ENCODE measurements at places on chromosomes 7 and 10.

GRCh38 chr7:129739427-129739826 is 127.9 kb downstream of the NRF1 start:
- no peak for DNase-seq

- no peak for DNase-seq
Measured at GRCh38 chr7:96135241-96135640, 186.7 kb downstream of the SLC25A13 start.

GRCh38 chr7:141361479-141361878 is 189.7 kb upstream of the AGK start:
- no peak for DNase-seq

- no peak for DNase-seq
Measured at GRCh38 chr7:8014399-8014798, 45.8 kb downstream of the GLCCI1 start.

GRCh38 chr7:120996333-120996987 is 7.9 kb downstream of the CPED1 start:
- DNase-seq: no peak

DNA sequence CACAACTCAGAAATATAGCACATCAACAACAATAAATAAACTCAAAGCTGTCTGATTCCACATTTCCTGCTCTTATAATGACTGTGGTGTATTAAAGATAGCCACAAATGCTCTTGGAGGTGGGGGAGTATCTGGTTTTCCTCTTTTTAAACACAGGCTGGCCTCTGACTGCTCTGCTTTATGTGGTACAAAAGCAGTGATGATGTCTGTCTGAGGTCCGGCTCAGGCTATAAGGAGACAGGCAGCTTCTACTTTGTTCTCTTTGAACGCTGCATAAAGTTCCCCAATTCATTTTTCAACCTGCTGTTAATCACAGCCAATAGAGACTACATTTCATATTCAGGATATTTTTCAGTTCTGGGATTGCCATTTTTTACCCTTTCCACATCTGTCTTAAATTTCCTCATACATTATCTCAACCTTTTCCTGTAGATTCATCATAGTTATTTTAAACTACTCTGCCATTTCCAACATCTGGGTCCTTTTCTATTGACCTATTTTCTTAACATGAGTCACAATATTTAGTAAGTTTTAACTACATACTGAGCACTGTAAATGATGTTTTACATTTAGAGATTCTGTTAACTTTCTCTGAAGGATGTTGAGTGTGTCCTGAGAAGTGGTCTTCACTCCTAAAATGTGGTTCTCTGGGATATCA is 64.9 kb downstream of the CRPPA start:
- DNase-seq: no peak

DNA sequence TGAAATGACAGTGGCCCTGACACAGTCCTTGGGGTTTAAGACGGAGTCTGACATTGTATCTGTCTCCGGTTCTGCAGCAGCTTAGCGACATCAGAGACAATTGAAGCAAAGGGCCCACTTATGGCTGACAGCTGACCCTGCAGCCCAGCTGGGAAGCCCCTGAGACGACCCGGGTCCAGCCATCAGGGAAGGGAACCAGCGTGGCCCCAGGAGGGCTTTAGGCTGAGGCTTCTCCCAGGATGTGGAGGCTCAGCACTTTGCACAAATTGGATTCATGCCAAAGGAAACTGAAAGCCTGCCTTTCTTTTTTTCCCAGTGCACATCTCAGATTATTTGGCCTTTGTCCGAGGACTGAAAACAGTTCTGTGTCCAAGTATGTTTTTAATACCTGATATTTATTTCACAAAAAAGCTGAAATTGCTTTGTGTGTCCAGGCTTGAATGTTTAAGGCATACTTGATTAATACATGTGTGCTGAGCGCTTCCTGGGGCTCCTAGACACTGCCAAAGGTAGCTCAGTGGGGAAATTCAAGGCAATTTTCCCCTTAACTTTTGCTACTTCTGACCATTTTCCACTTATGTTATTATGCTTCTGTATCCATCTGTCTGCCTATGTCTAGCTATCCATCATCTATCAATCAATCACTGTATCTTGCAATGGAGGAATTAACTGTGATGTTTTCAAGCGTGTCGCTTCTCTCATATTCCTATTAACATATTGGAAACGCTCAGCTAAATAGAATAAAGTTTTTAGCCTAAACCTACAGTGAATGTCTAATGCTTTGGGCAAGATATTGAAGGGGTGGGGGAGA is 34.8 kb downstream of the KLF6 start:
- DNase-seq: no peak

DNA sequence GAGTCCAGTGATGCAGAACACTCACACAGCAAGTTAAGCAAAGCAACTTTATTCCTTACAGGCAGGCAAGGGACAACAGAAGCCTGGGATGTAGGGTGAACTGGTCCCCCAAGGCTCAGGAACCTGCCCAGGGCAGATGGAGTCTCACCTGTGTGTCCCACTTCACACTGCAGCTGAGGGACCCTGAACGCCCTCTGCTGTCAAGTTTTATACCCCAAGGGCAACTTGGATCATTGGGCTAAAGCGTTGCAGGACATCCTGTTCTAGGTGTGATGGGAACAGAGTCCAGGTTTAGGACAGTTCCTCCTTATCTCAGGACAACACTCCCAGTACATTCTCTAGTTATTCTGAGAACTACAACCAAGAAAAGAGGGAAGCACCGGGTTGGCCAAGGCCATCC is 49.5 kb upstream of the ZNF746 start:
- DNase-seq: no peak

GRCh38 chr7:84238596-84238995 is 44.0 kb upstream of the SEMA3A start:
- DNase-seq: no peak

DNA sequence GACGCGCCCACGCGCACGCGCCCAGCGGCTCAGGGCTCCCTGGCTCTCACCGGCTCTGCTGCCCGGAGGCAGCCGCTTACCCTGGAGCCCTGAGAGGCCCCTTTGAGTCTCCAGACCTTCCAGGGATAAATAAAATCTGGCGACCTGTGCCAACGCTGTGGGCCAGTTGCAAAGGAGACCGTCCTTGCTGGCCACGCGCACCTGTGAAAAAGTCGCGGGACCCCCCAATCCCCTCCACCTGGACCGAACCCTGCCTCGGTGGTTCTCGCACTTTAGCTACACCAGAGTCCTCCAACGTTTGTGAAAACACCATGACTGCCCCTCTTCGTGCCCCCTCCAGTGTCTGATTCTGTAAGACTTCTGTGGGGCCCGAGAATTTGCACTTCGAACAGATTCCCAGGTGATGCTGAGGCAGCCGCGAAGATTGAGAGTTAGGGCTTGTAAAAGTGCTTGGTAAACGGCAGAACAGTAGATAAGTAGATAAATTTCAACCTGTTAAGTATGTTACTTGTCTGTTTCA is 102.4 kb upstream of the SVIL start:
- no peak for DNase-seq

DNA sequence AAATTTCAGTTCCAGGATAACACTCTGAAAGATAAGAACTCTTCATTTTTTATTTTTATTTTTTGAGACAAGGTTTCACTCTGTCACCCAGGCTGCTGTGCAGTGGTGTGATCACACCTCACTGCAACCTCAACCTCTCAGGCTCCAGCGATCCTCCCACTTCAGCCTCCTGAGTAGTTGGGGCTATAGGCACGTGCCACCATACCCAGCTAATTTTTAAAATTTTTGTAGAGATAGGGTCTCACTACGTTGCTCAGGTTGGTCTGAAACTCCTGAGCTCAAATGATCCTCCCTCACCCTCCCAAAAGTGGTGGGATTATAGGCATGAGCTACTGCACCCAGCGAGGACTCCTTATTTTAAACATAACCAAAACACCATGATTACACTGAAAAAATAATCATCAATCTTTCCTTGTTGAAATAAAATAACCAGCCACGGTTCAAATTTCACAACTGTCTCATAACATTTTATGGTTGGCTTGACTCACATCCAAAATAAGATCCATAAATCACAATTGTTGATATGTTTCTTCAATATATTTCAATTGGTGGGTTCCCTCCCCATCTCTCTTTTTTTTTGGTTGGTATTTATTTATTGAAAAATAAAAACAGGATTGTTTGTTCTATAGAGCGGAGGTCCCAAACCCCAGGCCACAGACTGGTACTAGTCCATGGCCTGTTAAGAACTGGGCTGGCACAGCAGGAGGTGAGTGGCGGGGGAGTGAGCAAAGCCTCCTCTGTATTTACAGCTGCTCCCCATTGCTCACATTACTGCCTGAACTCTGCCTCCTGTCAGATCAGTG is 60.1 kb upstream of the FAM171A1 start:
- DNase-seq: no peak

- DNase-seq: no peak
Measured at GRCh38 chr7:17411922-17412321, 113.5 kb downstream of the AHR start.

- no peak for DNase-seq
Measured at GRCh38 chr7:2272031-2272430, 30.0 kb downstream of the NUDT1 start.

DNA sequence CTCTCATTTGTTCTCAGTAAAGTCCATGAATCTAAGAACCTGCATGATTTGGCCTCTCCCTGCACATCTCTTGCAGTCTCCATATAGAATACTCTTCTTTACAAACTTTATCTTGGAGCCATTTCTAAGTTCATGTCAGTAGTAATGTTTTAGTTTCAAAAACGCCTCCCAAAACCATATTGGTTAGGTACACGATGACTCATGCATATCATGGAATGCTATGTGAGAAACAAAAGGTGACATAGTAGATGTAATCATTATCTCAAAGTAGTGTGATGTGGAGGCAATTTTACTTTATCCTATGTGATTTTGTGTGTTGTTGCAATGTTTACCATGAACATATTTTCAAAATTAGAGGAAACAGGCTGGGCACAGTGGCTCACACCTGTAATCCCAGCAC is 520.7 kb downstream of the KCNMA1 start:
- DNase-seq: no peak

DNA sequence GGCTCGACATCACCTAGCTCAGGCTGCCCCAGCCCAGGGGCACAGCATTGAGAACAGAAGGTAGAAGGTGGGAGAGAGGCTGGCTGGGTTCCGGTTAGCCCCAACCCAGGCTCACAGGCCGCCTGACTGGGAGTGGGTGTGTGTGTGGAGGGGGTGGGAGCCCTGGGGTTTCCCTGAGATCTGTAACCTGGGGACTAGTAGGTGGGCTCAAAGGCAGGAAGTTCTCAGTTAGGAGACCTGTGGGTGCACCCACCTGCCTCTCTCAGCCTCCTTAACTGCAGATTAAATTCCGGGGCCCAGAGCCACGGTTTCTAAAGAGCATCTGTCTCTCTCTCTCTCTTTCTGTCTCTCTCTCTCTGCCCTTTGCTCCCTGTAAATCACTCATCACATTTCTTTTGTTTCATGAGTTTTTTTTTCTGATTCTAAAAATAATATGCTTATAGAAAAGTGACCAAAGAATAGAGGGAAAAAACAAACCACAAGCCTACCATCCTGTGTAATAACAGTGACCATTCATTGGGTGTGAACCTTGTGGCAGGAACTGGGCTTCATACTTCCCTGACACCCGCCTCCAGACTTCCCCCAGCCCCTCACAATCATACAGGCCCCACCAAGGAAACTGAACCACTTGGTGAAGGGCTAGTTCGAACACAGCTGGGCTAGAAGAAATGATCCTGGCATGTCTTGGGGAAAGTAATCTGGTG is 83.4 kb upstream of the SMNDC1 start:
- DNase-seq: no peak

GRCh38 chr7:152313831-152314604 is 121.8 kb downstream of the KMT2C start:
- no peak for DNase-seq

DNA sequence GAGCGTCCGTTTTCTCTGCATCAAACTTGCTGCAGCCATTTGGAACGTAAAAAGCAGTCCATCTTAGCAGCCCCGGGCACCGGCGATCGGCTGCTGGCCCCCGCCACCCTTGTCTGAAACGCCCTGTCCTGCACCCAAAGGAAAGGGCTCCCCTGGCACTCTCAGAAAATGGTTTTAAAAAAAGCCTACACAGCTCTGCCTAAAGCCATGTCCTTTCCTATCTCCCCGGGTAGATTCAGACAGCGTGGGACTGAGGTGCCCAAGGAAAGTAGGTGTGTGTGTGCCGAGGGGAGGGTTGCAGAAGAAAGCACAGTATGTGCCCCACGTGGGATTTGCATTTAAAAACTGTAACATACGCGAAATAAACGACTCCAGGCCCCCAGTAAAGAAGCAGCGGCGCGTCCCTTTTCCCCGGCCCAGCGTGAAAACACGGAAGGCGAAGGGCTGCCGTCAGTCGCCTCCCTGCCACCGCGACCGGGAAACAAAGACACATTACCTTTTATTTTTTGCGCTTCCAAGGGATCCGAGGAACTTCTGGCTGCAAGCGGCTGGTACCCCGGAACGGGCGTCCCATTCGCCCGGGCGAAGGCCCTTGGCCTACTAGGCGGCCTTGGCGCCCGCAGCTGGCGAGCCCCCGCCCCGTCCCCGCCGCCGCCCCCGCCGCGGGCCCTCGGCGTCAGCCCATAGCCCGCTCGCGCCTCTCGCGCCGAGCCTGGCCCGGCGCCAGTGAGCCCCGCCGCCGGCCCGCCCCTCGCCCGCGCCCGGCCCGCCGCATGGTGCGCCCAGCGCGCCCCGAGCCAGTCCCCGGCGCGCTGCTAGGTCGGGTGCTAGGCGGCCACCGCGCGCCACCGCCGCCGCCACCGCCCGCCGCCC is 304.6 kb downstream of the PRPF18 start:
- no peak for DNase-seq

- no peak for DNase-seq
Measured at GRCh38 chr7:18610331-18610948, 114.9 kb downstream of the HDAC9 start.

GRCh38 chr10:114334301-114334700 is 70.0 kb downstream of the AFAP1L2 start:
- DNase-seq: peak; percentile 59

DNA sequence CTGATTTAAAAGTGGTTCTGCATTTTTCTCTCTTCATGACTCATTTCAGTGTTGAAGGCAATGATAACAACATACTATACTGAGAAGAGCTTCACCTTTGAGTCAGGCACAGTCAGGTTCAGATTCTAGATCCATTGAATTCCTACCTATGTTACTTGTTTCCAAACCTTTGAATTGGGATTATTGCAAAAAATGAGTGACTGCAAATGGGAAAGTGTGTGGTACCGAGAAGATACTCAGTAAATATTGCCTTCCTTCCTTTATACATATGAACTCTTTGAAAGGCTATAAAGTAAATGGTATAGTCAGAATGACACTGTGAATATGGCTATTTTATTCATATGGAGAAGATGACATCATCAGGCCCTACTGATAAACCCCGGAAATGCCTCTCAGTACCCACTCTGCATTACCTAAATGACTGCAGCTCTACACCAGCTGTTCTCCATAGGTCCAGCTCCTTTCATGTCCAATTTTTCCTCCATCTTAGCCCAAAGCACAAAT is 66.7 kb upstream of the FGL2 start:
- no peak for DNase-seq

- DNase-seq: no peak
Measured at GRCh38 chr10:70930263-70931000, 42.1 kb upstream of the PCBD1 start.

DNA sequence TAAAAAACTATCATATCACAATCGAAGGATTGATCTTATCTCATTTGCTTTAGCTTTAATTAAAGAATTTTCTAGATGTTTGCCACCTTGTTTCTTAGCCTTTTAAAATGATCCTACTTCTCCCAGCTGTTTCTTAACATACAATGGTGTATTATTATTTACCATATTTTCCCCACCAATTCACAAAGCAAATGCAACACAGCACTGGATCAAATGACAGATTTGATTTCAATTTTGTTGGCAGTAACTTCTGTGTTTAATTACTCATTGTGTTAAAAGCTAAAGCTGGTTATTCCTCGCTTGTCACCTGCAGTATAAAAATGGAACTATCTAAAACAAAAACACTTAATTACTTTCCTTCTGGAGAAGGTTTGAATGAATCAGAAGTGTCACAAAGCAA is 19.6 kb downstream of the SVIL start:
- DNase-seq: no peak

GRCh38 chr7:130901209-130901783 is 167.3 kb upstream of the KLF14 start:
- no peak for DNase-seq

All from spleen (tissue), 13 donors.